Caki2 (cell line): ENCODE measurements at places on chromosomes 2 and 18.
A peak's percentile ranks its signal among the peaks of the same experiment; 100 is the strongest.

DNA sequence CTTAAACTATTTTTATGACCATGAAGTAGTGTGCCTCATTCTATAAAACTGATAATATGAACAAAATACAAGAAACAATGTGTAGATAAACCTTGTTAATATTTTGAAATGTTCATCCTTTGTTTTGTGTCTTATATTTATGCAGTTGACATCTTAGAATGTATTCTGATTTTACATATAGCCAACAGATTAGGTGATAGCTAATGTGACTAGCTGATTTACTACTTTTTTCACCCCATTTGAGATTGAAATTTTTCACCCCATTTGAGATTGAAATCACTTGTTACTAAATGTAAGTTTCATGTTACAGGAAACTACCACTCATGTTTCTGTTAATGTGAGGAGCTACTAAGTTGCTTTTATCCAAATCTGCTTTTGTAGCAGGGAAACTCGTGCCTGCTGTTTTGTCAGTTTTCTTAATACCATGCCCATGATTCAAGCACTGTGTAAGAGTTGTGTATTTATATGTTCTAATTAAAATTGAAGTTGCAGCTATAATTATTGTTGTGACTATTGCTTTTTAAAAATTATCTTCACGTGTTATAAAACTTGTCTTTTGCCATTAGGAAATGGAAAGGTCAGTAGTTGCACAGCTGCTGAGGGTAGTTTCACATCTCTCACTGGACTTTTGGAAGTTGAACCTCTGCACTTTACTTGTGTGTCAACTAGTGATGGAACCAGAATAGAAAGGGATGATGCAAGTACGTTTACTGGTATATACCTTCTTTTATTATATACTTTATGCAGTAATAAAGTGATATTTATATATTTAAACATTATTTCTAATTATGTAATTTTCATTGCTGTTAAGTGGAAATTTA, 96.6 kb downstream of the BIRC6 start:
- no peak for DNase-seq

DNA sequence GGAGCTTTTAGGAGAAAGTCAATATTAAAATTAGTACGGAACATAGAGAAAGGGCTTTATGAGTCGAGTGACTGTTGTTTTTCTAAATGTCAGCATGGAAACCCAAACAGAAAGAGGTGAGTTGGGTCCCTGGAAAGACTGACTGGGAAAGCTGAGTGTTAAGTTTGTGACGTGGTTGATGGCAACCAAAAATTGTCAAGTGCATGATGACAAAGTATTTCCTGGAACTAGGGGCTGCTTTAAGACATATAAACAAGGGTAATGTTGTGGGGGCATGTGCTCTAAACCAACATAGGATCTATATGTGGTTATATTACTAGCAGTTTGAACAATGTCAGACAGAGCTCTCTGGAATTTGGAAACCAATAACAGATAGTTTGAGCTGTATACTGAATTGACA, 50.9 kb upstream of the GPD2 start:
- no peak for DNase-seq

- no peak for DNase-seq
Observed at GRCh38 chr2:48218169-48218568, 311.8 kb upstream of the STON1 start.

DNA sequence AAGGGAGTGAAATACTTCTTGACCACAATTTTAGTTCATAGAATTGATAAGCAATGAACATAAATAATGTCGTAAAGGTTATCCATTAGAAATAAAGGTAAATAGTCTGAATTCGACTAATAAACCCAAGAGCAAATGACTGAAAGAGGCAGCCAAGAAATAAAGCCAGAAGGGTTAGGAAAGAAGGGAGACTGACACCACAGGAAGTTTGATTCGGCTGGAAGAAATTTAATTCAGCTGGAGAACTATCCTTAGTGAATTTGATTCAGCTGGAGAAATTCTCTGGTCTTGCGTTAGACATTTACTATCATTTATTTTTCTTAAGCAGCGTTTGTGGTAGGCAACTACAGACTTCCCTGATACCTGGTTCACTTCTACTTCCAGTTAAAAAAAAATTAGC, 429.6 kb downstream of the PID1 start:
- no peak for DNase-seq

GRCh38 chr18:49967171-49967570, 153.8 kb upstream of the ACAA2 start:
- DNase-seq: peak; percentile 64

DNA sequence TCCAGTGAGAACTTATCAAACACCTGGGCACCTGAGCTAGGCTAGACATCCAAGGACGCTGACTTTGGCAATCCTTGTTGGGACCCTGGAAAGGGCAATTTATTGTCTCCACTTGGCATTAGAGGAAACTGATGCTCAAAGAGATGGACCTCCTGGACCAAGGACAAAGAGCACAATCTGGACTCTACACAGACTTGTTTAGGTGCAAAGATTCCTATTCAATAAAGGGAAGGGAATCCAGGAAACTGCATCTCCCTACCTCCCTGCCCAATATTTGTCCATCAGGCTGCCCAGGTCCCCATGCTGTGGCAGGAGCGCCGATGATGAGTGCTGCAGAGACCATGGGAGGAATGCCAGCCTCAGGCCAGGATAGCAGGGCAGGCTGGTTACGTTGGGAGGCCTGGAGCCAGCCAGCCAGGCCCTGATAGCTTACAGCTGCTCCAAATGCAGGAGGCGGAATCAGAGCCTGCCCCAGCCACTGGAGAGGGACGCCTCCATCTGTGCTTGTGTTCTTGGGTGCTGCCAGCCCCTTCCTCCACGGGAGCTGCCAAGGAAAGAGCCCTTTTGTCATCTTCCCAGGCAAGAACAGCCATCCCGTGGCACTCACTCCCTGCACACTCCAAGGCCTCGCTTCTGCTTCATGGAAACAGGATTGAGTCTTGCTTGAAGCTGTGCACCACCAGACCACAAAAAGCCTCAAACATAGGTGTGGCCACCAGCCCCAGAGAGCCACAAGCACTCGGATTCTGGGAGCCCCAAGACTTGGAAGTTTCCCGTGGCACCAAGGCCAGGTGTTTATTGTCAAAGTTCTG, 60.0 kb downstream of the HS1BP3 start:
- no peak for DNase-seq

DNA sequence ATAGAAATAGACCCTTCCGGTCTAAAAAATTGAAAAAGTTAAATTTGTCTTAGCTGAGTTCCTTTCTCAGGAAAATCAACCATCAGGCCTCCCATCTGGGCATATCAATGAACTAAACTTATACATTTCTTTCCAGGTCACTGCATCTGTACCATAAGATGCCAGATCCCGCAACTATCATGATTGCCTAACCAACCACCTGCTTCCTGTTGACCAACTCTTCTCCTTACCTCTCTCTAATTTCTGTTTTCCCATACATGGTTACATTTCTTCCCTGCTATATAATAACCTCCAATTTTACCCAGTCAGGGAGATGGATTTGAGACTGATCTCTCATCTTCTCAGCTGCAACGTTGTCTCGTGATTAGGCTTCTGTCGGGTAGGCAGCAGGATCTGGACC, 228.7 kb downstream of the FSIP2 start:
- DNase-seq: no peak

- no peak for DNase-seq
Observed at GRCh38 chr2:112915300-112916144, 4.6 kb downstream of the IL37 start.

DNA sequence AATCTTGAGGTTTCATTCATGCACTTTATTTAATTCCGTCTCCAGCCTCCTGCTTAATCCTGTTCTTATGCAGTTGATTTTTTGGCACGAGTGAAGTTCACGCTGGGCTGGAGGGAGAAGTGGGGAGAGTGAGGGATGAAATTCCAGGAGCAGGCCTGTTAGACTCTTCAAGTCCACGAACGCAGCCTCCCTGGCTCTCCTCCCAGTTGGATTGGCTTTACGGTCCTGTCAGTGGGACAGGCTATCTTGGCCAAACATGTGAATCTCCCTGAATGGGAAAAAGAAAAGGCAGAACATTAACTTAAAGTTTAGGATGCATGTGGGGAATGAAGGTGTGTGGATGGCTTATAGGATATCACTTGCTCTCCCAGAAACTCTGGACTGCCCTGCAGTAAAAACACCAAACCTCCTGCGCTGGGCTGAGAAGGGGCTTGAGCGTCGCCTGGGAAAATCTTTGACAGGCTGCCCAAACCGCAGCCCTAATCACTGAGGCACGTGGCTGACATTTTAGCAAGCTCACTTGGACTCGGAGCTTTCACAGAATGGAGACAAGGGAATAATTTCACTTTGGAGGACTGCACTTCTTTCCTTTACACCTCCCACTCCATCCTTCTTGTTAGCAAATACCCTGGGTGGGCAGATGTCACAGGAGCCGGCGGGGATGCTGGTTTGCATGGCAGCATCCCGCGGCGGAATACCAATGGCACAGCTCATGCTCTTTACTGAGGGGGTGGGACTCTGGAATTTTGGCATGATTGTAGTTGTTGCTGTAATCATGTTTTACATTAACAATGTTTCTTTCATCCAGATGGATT, 93.9 kb downstream of the ACKR3 start:
- no peak for DNase-seq

DNA sequence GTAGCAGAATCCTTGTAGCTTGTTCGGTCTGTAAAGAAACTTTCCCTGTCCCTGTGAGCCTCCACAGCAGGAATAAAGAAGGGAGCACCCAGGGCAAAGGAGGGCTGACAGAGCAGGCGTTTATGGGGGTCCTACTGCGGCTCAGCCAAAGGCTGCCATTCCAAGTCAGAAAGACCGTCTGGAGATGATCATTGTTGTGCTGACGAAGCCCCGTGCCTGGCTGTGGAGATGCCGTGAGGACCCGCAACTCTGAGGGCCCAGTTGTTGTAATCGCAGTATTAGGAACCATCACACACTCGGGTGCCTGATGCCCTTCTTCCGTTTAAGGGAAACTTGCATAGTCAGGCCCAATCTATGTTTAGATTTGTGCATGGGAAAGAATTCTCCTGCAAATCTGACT, 16.9 kb upstream of the VWA3B start:
- no peak for DNase-seq
